Left lung (tissue), 14 donors: ENCODE measurements at places on chromosomes 12 and 14. TPM values are rescaled to one million over a fixed set of nuclear protein-coding genes. Genes with fewer than 3 reads are reported as not detected.

The DLK1 gene
- 0.26 TPM for total RNA-seq

The OTUB2 gene
- 1.5 TPM for total RNA-seq

The ACOT6 gene
- total RNA-seq, result not detected

The TSPAN9 gene
- total RNA-seq, result 36.8 TPM

The SLC4A8 gene
- 1.7 TPM for total RNA-seq

The SAMD15 gene
- total RNA-seq, result 1.7 TPM

The PPM1H gene
- 11.0 TPM for total RNA-seq

The KRT83 gene
- not detected for total RNA-seq
